Smooth muscle cell of the brain vasculature (primary cell): ENCODE measurements at places on chromosomes 5 and 9.

DNA sequence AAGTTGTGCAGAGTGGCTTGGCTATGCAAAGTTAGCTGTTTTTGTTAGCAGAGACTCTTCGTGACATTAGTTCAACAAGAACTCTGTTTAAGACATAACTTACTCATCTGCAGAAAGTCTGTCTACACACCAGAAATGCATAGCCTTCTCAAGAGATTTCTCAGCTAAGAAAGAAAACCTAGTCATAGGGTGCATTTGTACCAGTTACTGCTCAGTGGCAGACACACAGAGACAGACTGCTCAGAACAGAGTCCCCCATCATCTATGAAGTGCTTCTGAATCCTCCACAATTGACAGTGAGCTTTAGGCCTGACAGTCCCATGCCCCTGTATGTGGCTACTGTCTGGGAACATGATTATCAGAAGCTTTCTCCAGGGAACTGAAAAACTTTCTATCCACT, 56.1 kb upstream of the IFNK start:
- DNase-seq, result no peak

DNA sequence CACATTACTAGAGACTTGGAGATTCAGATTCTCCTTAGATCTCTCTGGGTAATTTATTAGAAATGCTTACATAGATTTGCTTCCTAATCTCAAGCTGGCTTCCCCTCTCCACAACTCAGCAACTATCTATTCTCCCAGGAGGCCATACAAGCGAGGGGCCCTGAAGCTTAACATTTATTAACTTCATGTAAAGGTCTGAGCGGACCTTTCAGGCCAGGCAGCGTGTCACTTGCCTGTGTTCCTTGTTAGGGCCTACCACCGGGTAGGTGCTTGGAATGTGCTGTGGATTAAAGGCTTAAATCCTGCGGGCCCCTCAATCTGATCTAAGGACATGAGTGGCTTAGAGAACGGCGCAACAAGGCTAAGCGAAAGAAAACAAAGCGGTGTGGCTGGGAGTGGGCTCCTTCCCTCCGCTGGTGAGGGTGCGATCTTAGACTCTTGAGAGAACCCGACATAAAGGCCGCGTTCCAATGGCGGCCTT, 712 bp upstream of the HSPA4 start:
- DNase-seq, result no peak

GRCh38 chr5:168612123-168612522, 33.0 kb upstream of the PANK3 start:
- DNase-seq, result no peak

GRCh38 chr5:59169081-59169767, 586.3 kb downstream of the RAB3C start:
- DNase-seq, result no peak

GRCh38 chr9:110918316-110919049, 119.8 kb downstream of the LPAR1 start:
- no peak for DNase-seq

- no peak for DNase-seq
Observed at GRCh38 chr5:52804387-52804791, 16.7 kb downstream of the ITGA1 start.

DNA sequence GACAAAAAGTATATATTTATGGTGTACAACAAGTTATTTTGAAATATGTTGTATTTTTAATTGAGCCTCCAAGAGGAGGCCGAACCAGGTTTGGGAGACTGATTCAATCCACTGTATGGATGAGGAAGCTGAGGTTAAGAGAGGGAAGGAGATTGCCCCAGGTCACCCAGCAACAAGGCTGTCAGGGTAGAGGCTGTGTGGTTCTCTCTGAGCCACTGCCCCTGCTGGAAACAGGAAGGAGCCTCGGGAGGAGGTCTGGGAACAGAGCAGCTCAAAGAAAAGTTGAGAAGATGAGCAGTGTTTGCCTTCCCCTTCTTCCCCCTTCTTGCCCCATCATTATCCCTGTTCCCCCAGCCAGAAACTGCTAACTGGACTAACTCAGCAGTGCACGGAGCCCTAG, 6.6 kb upstream of the FAT2 start:
- no peak for DNase-seq

DNA sequence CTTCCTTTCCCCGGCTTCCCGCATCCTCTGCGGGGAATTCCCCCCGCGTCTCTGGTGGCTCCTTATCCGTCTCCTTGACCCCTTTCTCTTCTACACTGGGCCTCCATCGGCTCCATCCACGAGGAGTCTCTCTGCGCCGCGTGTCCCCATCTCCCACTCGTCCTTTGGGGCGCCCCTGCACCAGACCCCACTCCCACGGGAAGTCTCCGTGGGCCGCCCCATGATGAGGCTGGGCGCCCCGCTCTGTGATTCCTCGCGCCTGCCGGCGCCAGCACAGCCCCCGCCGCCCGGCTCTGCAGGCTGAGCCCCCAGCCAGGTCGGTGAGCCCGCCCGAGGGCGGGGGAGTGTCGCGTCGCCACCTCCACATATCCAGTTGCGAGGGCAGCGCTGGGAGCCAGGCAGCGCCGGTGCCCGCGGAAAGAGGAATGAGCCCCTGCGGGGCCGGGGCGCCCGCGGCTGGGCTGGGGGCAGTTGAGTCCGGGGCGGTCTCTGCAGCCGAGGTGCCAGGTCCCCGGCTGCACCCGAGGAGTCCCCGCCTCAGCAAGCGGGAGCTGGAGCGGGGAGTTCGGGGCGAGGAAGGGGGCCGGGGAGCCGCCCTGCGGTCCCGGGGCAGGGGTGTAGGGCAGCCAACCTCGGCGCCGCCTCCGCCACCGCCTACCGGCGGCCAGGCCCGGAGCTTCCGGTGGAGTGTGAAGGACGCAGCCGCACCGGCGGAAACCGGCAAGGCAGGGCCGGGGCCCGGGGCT, 2.1 kb upstream of the TRAF1 start:
- no peak for DNase-seq

DNA sequence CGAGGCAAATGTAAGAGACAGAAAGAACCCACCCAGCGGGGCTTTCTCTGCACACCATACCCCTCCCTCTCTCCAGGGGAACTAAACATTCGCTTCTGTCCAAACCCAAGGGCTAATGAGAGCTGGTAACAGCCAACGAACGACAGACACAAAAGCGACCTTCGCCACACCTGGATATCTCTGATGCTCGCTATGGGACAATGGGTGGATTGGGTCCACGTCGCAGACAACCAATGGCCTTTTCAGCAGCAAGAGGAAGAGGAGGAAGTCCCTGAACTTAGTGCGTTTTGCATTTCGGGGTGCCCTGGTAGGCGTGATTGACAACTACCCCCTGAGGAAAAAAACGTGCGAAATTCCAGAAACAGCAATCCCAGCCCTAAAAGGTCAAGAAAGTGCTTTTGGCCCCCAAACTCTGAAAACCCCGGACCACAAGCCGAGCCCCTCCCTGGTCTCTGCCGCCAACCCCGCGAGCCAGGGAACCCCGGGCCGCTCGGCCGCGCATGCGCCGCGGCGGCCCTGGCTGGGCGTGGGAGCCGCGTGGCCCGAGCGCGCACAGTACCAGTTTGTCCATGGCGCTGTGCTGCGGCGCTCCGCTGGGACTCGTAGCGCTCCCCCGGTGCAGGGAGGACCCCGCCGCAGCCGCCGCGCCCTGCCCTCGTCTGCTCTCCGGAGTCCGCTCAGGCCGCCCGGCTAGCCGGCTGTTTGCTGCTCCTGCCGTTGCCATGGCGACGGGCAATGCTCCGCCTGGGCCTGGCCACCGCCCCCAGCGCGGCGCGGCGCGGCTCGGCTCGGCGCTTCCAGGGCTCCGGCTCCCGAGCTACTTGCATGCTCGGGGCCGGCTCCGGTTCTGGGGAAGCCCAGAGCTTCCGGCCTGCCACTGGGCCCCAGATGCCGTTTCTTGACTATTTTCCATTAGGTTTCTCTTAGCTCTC, 66.9 kb upstream of the DNAH5 start:
- DNase-seq, result peak; percentile 51

GRCh38 chr5:133715216-133715615, 102.9 kb upstream of the FSTL4 start:
- DNase-seq, result no peak

DNA sequence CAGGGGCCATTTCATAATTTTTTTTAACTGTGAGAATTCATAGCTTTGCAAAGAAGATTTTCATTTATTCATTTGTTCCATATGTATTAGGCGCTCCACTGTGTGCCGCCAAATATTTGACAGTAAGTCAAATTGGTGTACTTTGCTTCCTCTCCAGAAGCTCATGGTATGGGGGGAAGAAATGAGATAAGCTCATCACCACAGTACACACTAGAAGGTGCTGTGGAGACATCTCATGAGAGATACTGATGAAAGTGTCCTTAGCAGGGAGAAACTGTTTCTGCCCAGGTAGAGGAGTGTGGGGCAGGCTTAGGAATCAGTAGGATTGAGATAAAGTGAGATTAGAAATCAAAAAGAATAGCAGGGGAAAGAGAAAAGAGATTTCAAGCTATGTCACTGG, 136.2 kb downstream of the CDH6 start:
- DNase-seq, result no peak

DNA sequence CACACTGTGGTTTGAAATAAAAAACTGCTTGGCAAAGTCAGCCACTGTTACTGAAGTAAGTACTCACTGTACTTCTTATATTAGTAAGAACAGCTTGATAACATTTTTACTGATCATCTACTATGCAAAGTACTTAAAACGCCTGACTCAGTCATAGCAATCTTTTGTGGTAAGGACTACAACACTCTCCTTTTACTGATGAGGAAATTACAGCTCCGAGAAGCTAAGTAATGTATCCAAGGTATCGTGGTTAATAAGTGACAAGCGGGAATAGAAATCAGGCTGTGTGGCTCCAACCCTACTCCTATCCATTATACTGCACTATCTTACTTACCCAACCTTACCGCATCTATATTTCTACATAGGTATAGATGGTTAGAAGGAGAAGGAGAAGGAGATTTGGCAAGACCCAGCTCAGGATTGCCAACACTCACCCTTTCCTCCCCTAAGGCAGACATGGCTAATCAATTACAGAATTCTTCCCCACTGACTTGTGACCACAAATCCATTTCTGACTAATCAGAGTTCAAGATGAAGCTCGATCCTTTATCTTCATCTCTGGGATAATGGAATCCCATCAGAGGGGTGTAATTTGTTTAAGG, 281.4 kb downstream of the SPOCK1 start:
- no peak for DNase-seq

GRCh38 chr5:88250010-88250409, 18.6 kb downstream of the TMEM161B start:
- DNase-seq, result no peak

DNA sequence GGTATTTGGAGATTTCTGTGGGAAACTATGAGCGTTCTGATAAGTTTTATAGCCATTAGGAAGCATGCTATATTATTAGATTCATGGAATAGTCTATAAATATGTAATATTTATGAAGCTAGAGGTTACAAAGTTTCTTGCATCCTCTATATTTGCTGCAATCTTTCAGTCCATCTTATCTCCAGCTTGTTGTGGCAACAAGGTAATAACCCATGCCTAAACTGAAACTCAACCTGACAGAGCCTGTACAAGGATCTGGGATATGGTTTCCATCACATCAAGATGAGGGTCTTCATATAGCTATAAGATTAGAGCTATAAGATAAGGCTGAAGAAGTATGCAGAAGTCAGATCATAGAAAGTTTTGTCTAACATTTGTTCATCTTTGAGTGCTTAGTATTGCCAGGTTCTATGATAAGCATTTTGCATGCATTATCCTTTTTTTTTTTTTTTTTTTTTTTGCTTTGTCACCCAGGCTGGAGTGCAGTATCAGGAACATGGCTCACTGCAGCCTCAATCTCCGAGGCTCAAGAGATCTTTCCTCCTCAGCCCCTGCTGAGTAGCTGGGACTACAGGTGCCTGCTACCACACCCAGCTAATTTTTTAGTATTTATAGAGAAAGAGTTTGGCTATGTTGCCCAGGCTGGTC, 14.8 kb downstream of the BAAT start:
- DNase-seq, result no peak
